ENCODE measurements at places on chromosomes 12 and 14.
A peak's percentile ranks its signal among the peaks of the same experiment; 100 is the strongest.

DNA sequence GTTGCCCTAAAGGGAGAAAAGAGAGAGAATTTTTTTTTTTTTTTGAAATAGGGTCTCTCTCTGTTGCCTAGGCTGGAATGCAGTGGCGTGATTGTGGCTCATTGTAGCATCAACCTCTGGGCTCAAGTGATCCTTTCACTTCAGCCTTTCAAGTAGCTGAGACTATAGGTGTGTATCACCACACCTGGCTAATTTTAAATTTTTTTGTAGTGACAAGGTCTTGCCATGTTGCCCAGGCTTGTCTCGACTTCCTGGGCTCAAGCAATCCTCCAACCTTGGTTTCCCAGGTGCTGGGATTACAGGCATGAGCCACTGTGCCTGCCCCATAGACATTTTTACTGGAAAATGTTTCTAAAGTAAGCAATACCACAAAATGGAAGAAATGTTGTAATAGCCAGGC lies 36.8 kb downstream of the YARS2 start:
- no peak for DNase-seq

- DNase-seq, result no peak
Measured at GRCh38 chr12:6754411-6754810, 1.5 kb upstream of the MLF2 start.

- no peak for DNase-seq
Measured at GRCh38 chr12:55658635-55659391, 22.1 kb downstream of the OR10P1 start.

GRCh38 chr12:52821826-52822660 lies 8.1 kb upstream of the KRT4 start:
- no peak for DNase-seq

DNA sequence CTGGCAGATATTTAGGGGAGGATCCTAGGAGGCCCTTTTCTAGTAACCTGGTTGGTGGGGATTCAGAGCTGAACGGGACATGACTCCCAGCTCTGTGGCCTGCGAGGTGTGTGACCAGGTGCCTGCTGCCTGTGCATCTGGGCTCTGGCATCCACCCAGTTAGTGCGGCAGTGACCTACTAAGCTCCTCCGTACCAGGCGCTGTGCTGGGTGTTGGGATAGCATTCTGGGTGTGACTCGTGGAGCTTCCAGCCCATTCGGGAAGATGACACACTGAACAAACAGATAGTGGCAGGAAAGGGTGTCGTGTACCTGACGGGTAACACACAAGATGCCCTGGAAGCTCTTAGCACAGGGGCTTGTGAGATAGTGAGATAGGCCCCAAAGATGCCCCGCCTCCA lies 80.9 kb downstream of the ACACB start:
- no peak for DNase-seq

- no peak for DNase-seq
Measured at GRCh38 chr14:22518073-22518472, 71.0 kb downstream of the DAD1 start.

DNA sequence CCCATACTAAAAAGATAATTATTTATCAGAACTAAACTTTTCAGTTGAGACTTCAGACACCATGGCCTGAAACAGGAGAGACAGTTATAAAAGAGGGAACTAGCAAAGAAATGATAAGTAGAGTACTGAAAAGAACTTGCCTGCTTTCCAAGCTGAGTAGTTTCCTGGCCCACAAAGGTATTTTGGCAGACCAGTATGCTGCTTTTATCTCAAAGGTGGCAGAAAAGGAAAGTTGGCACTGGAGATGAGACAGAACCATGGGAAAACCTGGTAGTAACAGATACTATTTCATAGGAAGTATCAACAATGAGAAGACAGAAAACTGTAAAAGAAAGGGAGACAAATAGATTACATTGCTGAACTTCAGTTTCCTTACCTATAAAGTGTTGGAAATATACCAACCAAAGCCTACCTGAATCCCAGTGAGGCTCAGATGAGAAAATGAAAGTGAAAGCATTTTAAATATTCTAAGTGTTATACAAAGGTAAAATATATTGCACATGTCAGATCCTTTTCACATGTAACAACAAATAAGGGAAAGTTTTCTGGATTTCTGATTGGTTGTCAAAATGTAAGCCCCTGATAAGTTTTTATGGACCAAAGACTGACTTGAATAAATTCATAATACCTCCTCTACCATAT lies 155.3 kb upstream of the FSCB start:
- no peak for DNase-seq

- DNase-seq, result no peak
Measured at GRCh38 chr12:11882301-11883019, 188.3 kb upstream of the BCL2L14 start.

- DNase-seq, result no peak
Measured at GRCh38 chr14:98751110-98751509, 520.9 kb downstream of the BCL11B start.

GRCh38 chr12:91690531-91690930 lies 455.1 kb downstream of the BTG1 start:
- DNase-seq, result no peak

DNA sequence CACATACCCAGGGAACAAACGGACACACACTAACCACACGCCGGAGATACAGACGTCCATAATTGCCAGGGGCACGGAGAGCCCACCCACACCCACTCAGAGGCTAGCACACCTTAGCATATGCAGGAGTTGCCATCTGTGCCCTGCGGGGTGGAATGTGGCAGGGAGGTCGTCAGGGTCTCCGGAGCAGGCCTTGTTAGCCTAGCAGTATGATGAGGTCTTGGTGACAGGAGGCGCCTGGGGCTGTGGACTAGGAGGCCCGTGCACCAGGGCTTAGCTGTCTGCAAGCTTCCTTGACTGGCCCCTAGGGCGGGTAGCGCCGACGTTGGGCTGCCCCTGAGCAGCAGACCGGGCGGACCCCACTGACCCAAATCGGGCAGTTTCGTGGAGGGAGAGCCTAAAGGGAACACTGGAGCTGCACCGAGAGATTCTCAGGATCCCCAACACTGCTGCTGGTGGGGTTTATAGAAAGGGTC lies 10.0 kb downstream of the STAC3 start:
- no peak for DNase-seq

- no peak for DNase-seq
Measured at GRCh38 chr12:2976581-2976996, 17.4 kb downstream of the TEAD4 start.

DNA sequence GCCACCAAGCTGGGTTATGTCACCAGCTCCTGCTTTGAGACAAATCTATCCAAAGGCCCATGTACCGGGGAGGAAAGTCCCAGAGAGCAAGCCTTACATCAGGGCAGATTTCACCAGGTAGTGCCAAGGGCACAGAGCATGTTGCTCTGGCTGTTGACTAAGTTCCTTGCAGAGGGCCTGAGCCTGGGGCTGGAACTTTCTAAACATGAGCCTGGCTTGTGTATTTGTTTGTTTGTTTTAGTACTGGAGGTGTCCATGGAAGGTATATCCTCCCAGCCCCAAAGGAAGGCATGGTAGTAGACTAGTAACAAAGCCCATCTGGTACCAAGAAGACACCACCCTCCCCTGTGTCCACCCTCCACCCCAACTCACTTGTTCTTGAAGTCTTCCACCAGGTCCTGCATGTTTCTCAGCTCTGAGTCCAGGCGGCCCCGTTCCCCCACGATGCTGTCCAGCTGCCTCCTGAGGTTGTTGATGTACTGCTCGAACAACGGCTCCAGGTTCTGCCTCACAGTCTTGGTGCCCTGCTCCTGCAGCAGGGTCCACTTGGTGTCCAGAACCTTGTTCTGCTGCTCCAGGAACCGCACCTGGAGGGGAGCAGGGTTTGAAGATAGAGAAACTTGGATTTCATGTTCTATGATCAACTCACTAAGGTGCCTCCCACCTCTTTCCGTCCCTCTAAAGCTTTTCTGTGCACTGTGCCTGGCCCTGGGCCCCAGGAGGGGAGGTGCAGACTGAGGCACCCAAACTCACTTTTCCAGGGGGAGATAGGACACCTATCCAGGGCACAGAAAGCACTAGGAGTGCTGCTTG lies 1.4 kb downstream of the KRT5 start:
- DNase-seq, result no peak

GRCh38 chr12:47360771-47361388 lies 281.1 kb upstream of the AMIGO2 start:
- DNase-seq, result peak; percentile 27

GRCh38 chr12:45839917-45840316 lies 110.4 kb downstream of the ARID2 start:
- no peak for DNase-seq

- peak; percentile 71 for DNase-seq
Measured at GRCh38 chr12:105084251-105085250, at the start of gene ALDH1L2. ALDH1L2 (minus strand) TSS chr12:105084458; CDS start chr12:105084436, 22 bp downstream.

- DNase-seq, result no peak
Measured at GRCh38 chr14:62029569-62029924, 267.3 kb downstream of the SNAPC1 start.

DNA sequence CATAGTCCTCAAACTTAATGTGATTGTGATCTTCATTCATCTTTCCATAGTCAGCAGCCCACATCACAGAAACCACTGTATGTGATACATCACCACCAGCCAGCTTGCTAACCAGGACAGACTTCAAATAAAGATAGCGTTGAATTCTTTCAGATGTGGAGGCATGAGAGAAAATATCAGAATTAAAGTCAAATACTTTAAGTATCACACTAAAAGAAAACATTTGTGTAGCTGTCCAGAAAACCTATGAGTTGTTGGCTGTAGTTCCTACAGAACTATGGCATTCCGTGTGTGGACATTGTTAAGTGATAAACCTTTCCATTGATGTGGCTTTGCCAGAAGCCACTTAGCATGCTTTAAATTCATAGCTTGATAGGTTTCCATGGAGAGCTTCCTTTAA lies 105.1 kb downstream of the LLPH start:
- DNase-seq, result no peak

DNA sequence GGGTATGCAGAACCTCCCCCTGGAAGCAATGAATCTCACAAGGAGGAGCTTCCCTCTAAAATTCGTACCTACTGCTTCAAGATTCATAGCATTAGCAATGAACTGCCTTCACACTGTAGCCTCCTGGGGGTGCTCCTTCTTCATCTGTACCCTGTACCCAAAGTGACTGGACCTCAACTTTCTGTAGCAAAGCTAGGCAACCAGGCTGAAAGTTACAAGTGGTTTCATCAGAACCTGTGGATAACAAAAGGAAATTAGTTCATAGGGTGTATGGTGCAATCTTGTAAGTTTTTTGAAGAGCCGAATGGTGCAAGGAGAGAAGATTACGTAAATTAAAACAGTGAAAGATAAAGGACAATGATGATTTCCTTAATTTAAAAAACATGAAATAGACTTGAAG lies 1541.7 kb upstream of the FLRT2 start:
- DNase-seq, result no peak

- no peak for DNase-seq
Measured at GRCh38 chr14:24430682-24431568, 1.2 kb downstream of the KHNYN start.

DNA sequence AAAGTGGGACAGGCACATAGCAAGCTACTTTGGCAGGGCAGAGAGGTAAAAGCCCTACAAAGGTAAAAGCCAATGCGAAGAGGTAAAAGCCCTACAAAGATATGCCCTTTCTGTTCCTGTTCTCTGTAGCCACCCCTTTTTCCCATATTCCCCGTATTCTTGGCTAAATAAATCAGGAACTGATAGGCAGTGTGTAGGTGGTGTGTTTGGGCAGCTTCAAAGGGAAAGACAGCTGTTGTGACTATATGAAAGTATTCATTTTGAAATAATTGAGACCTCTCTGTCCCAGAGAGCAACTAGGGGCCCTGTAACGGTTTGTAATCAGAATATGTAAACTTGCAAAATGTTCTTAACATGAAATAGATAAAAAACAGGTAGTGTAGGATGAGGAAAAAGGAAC lies 11.3 kb upstream of the SLC41A2 start:
- DNase-seq, result no peak

DNA sequence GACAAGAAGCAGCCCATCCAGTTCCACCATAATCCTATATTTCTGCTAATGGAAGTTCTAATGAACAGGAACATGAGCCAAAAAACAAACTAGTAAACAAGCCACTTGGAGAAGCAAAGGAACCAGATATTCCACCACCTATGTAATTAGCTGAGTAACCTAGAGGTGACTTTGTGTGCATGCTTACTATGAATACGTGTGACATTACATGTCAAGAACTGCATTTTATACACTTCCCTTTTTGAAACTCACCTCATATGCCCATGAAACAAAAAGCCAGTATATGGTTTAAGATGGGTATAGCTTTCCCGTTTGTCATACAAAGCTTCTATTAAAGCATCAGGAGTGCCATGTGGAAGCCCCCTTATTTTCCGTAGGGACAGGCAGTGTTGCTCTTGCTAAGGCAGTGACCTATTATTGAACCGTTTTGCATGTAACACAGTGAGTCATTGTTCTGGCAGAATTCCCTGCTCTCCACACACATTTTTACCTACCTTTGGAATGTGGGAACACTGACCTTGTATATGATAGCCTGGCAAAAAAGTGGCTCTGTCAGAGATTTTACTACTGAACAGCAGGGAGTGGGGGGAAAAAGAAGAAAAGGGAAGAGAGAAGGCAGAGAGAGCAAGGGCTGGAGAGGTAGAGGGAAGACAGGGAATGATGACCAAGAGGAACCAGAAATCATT lies 34.8 kb upstream of the FRMD6 start:
- no peak for DNase-seq

DNA sequence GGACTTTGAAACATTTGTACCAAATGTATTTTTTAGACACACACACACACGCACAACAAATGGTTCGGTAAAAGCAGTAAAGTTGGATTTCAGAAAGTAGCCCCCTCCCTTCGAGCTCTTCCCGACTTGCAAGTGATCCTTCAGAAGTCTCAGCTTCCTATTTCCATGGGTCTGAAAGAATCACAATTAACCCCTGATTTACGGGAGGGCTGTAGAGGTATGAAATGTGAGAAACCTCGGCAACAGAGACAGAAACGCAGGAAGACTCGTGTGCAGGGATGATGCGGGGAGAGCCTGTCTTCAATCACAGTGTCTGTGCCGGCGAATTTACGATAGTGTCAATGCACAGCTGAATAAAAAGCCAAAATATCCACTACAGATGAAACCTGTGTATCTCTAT lies 60.7 kb upstream of the VRK1 start:
- no peak for DNase-seq

DNA sequence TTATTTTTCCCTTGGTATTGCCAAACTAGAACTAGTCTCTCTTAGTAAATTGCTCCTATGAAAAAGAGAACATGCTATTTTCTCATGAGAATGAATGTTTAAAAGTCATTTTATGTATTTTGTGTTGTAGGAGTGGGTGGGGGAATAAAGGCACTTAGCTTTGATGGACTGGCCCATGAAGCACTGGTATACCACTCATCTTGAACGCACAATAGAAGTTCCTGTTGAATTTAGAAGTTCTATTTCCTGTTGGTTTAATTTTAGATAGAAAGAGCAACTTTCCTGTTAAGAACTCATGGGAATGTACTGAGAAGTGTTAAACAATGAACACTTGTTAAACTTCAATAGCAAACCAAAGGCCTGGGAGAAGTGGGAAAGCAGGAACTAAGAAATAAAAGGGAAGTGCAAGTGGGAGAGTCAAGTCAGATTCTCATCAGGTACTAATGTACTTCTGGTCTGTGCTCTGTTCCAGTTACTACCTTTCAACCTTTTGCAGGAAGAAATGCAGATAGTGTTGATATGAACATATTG lies 23.1 kb downstream of the TTC6 start:
- no peak for DNase-seq

- DNase-seq, result peak; percentile 68
Measured at GRCh38 chr14:24436355-24437019, 6.1 kb downstream of the SDR39U1 start.
